ENCODE measurements at places on chromosomes 11 and 22.

- no peak for DNase-seq
Measured at GRCh38 chr11:47863189-47863897, 15.2 kb upstream of the NUP160 start.

DNA sequence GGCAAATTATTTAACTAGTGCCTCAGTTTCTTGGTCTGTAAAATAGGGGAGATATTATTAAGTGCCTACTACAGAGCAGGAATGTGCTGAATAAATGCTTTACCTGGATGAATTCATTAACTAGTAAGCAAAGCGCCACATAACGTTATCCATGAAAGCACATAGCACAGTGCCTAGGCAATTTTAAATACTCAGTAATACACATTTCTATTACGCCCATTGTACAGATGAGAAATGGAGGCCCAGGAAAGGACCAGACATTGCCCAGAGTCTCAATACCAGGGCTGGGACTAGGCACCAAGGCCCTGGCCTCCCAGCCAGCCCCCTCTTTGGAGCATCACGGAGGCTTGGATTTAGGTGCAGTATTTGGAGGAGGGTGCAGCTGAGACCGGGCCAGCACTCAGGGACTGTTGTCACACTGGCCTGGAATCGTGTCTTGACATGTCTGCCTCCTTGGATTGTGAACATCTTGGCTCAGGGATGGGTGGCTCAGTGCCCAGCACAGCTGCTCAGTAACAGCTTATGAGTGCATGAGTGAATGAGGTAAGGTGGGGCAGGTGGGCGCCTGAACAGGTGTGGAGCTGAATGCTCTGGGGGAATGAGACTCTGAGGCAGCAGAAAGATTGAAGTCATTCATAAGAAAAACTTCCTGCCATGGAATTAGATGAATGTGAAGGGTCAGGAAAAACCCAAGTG is 42.1 kb upstream of the TPBGL start:
- no peak for DNase-seq

DNA sequence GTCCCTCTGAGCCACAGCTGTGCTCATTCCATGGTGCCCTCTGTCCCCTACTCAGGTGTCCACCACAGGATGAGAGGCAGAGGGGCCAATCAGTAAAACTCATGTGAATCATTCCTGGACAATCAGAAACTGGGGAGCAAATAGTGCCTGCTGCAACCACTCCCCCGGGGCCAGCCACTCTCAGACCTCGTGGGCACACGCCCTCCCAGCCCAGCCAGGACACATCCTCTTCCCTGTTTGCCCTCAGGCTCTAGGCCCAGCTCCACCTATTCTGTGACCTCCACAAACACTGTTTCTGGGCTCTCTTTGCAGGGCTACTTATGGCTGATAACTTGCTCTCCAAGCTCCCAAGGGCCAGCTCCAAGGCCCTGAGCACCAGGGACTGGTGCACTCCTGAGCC is 14.0 kb upstream of the KCTD14 start:
- no peak for DNase-seq

DNA sequence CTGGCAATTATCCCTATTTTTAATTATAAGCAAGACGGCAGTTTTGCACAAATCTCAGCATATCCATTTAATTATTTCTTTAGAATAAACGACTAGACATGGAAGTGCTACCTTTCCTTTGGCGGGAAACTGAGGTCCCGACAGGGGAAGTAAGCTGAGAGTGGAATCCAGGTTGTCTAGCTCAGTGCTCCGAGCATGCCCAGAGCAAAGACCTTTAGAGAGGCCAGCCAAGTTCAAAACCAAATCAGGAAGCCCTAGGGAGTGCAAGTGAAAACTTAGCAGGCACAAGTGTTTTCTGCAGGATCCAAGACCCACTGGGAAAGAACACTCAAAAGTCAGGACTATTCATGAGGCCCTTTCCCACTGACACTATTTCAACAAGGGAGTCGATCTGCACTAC is 22.7 kb upstream of the SCN2B start:
- DNase-seq, result no peak

DNA sequence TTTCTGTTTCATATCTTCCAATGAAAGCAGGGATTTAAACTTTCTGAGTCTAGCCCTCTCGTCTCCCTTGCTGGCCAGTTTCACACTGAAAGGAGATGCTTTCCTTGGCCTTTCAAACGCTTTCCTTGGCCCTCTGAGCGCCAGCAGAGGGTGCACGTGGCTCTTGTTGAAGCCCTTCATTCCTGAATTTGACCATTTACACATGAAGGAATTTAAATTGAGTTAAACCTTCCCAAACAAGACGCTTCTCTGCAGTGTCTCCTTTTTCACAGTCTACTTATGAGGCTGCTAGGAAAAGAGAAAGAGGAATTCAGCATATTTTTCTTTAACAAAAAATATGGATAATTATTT is 21.6 kb downstream of the NNMT start:
- no peak for DNase-seq

DNA sequence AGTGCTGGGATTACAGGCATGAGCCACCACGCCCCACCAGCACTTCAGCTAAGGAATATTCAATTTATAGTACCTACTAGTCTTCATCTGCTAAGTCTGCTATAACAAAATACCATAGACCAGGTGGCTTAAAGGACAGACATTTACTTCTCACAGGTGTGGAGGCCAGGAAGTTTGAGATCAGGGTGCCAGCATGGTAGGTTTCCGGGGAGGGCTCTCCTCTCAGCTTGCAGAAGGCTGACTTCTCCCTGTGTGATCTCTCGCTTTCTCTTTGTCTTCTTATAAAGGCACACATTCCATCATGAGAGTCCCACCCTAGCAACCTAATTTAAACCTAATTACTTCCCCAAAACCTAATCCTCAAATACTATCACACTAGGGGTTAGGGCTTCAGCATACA is 433.0 kb downstream of the INSC start:
- no peak for DNase-seq

DNA sequence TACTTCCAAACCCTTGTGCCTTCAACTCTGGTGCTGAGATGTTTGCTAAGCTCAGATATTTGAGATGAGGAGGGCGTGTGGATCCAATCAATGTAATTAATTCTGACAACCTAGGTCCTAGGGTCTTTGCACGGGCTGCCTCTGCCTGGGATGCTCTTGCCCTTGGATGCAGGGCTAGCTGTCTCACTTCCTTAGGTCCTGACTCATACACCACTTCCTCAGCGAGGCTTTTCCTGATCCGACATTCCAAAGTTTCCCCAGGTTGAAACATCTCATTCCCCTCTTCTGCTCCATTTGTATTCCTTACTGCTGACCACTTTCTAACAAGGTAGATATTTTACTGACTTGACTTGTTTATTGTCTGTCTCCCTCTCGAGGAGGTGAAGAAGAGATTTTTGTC is 43.0 kb upstream of the NTM start:
- DNase-seq, result no peak

DNA sequence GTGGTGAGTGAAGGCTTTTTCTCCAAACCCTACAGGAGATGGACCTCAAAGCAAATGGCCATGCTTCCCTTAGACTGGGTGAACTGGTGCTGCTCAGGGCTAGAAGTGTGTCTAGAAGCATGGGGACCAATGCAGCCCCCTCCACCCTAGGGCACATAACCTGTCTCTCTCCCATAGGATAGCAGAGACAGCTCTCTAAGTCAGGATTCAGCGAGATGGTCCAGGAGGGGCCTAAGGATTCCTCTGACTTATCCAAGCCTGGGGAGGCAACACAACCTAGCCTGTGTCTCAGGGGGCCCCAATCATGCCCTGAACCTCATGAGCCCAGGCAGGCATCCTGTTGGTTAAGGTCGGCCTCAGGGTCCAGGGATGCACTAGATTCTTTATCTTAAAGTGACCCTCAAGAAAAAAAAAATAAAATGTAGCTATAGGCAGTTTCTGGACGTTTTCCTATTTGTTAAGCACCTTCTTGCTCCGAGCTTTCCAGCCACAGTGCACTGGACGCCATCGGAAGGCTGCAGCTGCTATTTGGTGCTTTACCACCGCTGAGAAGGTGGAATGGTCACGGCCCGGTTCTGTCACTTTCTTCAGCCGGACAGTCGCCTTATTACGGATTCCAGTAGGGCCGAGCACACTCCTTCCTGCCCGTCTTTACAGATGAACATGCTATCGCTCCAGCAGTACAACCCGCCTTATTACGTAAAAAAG is 5.0 kb upstream of the CCND1 start:
- DNase-seq, result no peak

- DNase-seq, result no peak
Measured at GRCh38 chr11:123510579-123510905, 80.5 kb downstream of the GRAMD1B start.

GRCh38 chr11:576811-577610 is 741 bp downstream of the PHRF1 start:
- DNase-seq, result no peak

- no peak for DNase-seq
Measured at GRCh38 chr11:27352781-27353180, 10.2 kb downstream of the CCDC34 start.

- DNase-seq, result no peak
Measured at GRCh38 chr11:27719546-27719925, 19.3 kb upstream of the BDNF start.

DNA sequence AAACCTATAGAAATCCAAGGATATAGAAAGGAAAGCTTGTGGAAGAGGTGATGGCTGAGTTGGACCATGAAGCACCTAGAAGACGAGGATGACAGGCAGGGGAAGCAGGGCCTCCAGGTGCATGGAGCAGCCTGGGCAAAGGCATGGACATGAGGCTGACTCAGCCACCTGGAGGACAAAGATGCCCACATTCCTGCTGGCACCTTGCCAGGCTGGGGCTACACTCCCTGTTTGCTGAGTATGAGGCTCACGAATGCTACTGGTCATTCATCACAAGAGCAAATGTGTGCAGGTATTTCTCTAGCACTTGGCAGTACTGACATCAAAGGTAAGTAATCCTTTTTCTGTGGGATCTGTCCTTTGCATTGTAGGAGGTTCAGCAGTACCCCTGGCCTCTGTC is 7.1 kb upstream of the SCGB2A1 start:
- no peak for DNase-seq

DNA sequence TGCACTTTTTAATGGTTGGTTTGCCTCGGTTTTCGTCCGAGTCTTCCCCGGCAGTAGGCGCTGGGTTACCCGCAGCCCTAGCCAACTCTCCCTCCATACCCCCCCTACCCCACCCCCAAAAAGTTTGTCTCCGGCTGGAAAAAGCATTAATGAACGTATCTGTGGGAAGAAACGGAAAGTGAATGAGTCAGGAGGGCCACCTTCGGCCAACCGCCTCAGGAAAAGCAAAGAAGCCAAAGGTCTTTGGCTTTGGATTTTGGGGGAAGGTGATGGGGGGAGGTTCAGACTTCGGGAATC is 508 bp upstream of the FLI1 start:
- DNase-seq, result peak; percentile 38

DNA sequence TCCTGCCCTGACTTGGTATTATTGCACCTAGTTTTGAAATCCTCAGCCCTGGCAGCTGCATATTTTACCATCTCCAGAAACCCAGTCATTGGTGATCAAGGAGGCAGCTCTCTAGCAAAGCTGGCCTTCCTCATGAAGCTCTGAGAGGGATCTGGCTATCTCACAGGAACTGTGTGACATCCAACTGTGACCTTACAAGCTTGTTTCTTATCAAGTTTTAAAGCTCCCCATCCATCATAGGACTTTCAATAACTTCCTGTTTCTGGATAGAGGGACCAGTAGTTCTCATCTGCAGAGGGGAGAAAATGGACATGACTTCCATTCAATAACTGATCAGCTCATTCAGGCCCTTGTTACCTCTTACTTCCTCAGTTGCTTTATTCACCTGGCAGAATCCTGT is 18.2 kb downstream of the CALCA start:
- no peak for DNase-seq

DNA sequence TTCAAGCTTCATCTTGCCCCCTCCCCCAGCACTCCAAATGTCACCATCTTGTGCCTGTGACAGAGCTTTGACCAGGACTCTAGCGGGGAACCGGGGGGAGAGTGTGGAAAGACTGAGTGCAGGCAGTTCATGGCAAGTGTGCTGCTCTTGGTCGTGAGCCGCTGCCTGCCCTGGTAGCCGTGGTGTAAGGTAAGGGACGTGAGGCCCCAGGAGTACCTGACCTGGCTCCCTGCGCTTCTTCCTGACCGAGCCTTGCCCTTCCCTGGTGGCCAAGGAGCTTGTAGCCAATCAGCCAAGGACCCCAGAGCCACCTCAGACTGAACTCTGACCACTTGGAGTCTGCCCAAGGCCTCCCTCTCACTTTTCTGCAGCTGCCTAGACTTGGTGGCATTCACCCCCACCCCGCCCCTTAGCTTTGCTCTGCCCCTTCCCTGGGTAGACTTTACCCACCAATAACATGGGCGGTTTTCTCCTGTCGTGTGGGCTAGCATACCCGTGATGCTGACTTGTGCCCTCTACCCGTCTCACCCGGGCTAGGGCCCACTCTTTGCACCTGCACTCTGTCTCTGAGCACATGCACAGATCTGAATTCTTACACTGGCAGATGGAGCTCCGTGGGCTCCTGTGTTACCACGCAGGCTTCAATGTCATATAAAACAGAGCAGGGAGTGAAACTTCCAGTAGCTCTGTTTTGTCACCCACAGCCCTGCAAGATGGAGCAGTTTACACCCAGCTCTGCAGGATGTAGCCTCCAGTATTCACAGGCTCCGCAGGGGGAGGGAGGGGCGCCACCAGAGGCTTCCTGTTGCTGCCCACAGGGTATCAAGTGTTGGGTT is 1.5 kb downstream of the DGKZ start:
- DNase-seq, result no peak

- DNase-seq, result no peak
Measured at GRCh38 chr11:44285756-44286155, 24.2 kb downstream of the ALX4 start.

DNA sequence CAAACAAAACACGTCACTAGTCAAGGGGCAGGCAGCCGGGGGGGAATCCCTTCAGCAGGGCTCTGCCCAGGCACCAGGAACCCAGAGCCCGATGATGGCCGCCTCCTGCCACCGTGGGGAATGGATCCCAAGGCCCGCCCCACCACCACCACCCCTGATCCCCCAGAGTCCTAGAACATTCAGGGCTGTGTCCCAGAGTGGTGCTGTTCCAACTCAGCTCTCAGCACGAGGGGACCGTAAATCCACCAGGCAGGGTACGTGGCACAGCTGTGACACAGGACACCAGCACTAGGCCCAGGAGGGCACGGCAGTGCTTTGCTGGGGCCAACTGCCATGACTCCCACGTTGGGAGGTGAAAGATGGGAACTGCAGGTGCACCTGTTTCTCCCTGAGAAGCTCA is 29.6 kb downstream of the ANO1 start:
- no peak for DNase-seq

GRCh38 chr11:15453211-15453765 is 338.6 kb downstream of the INSC start:
- DNase-seq, result no peak

- DNase-seq, result no peak
Measured at GRCh38 chr11:75516886-75517285, 8.9 kb downstream of the GDPD5 start.

- DNase-seq, result no peak
Measured at GRCh38 chr22:35728639-35729308, 11.1 kb downstream of the APOL5 start.

- no peak for DNase-seq
Measured at GRCh38 chr22:46679706-46680269, 58.3 kb downstream of the CERK start.
